ENCODE measurements at places on chromosomes 6 and 20. TPM values are rescaled to one million over a fixed set of nuclear protein-coding genes. Genes with fewer than 3 reads are reported as not detected.

GRCh38 chr6:101266063-101266462, 127.4 kb upstream of the GRIK2 start:
- no peak for DNase-seq

GRCh38 chr20:14335052-14335451, 2.4 kb downstream of the FLRT3 start:
- no peak for DNase-seq

DNA sequence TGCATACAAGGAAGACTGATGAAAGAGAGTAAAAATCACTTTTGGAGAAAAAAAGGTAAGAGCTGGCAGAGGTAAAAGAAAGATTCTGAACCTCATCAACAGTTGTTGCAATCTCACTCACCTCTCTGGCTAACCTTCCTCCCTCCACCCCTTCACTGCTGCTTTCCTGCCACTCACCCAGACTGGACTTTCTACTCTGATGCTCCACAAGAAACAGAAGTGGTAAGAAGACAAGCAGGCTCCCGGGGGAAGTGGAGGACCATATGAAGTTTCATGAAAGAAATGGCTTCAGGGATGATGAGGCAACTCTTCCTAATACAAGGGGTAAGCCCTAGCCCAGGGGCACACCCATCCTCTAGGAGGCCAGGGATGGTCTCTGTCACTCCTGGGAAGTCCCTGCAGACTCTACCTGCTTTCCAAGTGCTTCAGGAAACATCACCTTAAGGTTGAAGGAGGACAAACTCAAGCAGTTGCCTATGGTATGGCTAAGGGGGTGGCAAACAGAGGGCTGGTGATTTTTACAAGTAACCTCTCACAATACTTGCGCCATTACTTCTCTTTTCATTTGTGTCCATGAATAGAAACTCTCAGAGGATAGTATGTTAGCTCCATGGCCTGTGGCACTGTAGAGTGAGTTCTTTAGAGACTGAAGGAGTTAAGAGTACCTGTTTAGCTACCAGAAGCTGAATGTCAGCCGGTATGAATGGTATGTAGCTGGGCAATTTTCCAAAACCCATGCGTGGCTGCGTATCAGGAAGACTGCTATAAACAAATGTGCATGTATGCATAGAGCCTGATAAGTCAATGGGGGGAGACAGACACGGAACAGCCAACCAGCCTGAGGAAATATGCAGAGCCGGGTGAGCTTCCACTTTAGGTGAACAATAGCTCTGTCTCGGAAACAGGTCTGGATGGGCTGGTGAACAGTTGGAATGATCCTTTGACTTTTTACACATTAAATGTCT, 112.0 kb downstream of the BACH2 start:
- DNase-seq = no peak

DNA sequence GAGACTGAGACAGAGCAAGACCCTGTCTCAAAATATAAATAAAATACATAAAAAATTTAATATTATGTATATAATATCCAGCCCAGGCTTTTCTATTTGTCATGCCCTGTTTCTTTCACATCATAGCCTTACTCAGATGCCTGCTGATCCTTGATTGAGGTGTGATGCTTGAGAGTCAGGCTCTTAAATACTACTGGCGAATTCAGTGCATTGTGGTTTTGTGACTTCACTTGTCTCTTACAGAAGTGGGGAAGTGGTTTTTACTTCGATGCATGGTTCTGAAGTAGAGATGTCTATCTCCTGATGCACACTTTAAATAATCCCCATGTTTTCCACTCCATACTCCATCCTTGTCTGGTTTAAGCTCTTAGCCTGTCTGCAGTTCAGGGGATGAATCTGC, 29.1 kb downstream of the ASXL1 start:
- DNase-seq = no peak

GRCh38 chr20:52399352-52399751, 207.8 kb upstream of the ZFP64 start:
- DNase-seq = no peak

The CYP21A2 gene
- 2.1 TPM for total RNA-seq

The MICA gene
- 6.9 TPM for total RNA-seq
